Foreskin keratinocyte (primary cell): ENCODE measurements at places on chromosomes 1 and 21.

- DNase-seq, result peak; percentile 70
Measured at GRCh38 chr1:183769956-183770815, 34.7 kb upstream of the RGL1 start.

- DNase-seq, result no peak
Measured at GRCh38 chr1:205370780-205371179, 14.1 kb upstream of the KLHDC8A start.

GRCh38 chr1:155127105-155127966 is at the start of gene EFNA1:
TSS of gene EFNA1 (plus strand) at chr1:155127876. CDS start at chr1:155127978, 102 bp downstream.
- DNase-seq, result peak; percentile 89

DNA sequence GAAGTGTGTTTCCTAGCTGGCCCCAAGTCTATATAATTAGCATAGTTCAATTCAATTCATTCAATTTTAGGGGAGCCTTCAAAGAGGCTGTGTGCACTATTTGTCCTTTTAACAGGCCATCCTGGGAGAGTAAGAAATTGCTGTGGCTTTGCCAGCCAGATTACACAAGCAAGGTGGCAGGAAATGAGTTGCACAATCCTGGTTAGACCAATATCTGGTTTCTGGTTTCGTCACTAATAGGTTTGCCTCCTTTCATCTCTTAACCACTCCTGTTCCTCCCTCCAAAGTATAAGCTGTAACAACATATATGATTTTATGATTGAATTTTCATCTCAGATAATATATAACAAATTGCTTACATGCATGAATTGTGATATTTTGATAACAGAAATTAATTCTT is 84.1 kb upstream of the NEGR1 start:
- DNase-seq, result peak; percentile 69

GRCh38 chr1:231170875-231171274 is 9.0 kb downstream of the TRIM67 start:
- DNase-seq, result no peak

DNA sequence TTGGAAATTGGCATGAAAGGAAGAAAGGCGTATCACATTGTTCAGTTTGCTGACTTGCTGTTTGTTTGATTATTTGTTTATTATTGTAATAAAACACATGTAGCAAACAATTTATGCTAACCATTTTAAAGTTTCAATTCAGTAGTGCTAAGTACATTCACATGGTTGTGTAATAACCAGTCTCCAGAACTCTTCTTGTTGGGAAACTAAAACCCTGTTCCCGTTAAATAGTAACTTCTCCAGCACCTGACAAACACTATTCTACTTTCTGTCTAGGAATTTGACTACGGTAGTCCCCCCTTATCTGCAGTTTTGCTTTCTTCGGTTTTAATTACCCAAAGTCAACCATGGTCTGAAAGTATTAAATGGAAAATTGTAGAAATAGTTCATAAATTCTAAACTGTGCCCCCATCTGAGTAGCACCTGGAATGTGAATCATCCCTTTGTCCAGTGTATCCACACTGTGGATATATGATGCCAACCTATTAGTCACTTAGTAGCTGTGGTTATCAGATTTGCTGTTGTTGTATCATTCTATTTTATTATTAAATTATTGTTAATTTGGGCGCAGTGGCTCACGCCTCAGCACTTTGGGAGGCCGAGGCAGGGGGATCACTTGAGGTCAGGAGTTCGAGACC is 5.5 kb downstream of the MORC3 start:
- DNase-seq, result peak; percentile 80
